ENCODE measurements at places on chromosomes 4 and X. TPM values are rescaled to one million over a fixed set of nuclear protein-coding genes. Genes with fewer than 3 reads are reported as not detected.

Gene CACNA1F
- not detected for total RNA-seq

Gene ERAS
- not detected for total RNA-seq

Gene PNMA3
- total RNA-seq: not detected

Gene HERC6
- total RNA-seq: 1.2 TPM

Gene TMEM150C
- total RNA-seq: 0.23 TPM

Gene FAM236D
- total RNA-seq: not detected

Gene P2RY8
- not detected for total RNA-seq

Gene PLP2
- total RNA-seq: 42.6 TPM

Gene PRDM8
- 6.2 TPM for total RNA-seq

Gene TLR7
- total RNA-seq: not detected

Gene DGAT2L6
- not detected for total RNA-seq

Gene GABRB1
- not detected for total RNA-seq

Gene CXXC4
- not detected for total RNA-seq

Gene NDNF
- total RNA-seq: 1.1 TPM

Gene GATA1
- not detected for total RNA-seq

Gene GYPE
- total RNA-seq: 0.93 TPM

Gene GC
- not detected for total RNA-seq

Gene NXF2B
- total RNA-seq: not detected

Gene PPP1R2C
- not detected for total RNA-seq

Gene RS1
- not detected for total RNA-seq

Gene SPANXA1
- total RNA-seq: not detected

Gene TLR2
- 0.35 TPM for total RNA-seq

Gene GPR78
- 0.35 TPM for total RNA-seq

Gene TAF7L
- total RNA-seq: not detected

Gene SPP1
- total RNA-seq: 7.8 TPM

Gene MYOZ2
- 8.8 TPM for total RNA-seq

Gene PABPC4L
- 3.0 TPM for total RNA-seq

Gene ODAPH
- not detected for total RNA-seq

Gene CEP135
- 1.9 TPM for total RNA-seq

Gene RBMXL3
- not detected for total RNA-seq

Gene COX7B2
- not detected for total RNA-seq

Gene MFAP3L
- total RNA-seq: 0.23 TPM

Gene BLTP1
- total RNA-seq: 25.7 TPM

Gene CRMP1
- total RNA-seq: 2.5 TPM

Data from pericardium fibroblast (primary cell).